RPMI7951 (cell line): ENCODE measurements at places on chromosomes 13 and 19.

GRCh38 chr13:110347535-110348308 is 40.6 kb downstream of the COL4A2 start:
- DNase-seq = peak; percentile 86

DNA sequence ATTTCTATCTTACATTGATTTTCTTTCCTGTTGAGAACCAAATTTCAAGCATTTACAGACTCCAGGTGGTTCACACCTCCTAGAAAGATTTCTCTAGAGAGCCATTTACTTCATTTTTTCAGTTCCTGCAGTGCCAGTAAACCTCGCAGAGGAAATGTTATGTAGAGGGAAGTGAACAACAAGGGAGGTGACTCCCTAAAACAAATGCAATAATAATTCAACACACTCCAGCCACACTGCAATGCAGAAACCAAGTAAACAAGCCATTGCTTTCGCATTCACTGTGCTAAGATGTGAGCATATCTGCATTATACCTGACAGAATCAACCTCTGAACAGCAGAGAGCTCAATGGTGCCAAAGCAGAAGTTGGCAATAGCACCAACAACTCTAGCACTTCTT is 215.1 kb downstream of the RBM26 start:
- no peak for DNase-seq

DNA sequence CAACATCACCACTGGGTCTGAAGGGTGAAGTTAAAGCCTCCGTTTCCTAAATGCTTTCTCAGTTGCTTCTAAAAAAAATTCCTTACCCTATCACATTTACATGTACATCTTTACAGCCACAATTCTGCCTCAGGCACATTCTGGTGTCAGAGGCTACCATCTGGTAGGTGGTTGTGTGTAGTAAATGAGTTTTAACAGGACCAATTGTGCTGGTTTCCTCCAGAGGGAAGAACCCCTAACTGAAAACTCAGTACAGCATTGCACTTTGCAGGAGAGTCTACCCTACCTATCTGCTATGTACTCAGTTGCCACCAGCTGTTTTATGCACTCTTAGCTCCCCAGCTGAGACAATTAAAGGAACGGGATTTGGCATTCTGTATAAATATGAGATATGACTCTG is 1576.5 kb downstream of the PCDH9 start:
- DNase-seq = peak; percentile 8

DNA sequence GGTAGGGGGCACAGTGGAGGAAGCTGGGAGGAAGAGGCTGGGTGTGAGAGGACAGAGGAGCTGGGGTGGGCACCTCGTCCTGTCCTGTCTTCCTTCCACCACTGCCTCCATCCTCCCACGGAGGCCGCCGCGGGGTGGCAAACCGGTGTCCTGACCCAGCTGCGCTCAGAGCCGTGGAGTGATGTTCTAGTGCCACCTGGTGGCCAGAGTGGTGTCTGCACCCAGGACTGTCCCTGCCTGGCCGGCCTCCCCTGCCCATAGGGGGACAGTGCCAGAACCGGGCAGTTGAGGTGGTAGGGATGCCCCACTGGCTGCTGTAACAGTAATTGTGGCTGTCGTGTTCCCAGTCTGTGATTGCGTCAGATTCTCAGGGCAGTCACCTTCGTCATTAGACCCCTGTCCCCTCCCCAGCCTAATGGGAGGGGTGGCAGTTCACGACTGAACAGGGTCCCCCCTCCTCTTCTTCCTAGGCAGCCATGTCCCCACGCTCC is 11.1 kb upstream of the ARRDC2 start:
- DNase-seq = peak; percentile 68

DNA sequence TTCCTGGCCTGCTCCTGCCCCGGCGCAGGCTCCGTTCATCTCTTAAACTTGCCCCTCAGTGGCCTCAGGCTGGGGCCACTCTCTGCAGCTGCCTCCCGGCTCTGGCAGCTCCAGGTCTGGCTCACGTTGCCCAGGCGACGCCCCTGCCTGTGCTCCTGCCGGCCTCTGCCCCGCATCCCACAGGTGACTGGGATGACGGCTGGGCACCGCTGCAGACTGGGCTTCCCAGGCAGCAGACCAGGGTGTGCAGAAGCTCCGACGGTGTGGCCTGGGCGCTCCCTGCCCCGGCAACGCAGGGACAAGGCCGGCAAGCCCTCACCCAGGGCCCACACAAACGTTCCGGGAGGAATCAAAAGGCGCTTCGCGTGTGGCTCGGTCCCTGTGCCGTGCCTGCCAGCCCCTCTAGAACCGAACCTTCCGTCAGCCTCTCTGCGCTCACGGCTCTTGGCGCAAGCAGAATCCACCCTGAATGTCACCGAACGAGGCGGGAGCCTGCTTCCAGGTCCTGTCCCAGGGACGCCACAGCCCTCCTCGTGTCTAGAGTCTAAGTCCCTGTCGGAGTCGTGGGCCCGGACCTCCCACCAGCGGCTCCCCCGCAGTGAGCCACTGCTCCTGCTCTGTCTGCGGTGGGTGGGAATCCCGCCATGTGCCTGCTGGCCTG is 64.8 kb downstream of the MLLT1 start:
- no peak for DNase-seq

GRCh38 chr13:33725340-33725739 is 92.6 kb upstream of the RFC3 start:
- no peak for DNase-seq

- no peak for DNase-seq
These were observed 12.2 kb downstream of the TJP3 start for GRCh38 chr19:3720349-3720917.

- DNase-seq = no peak
These were observed 55.4 kb downstream of the KDM4B start for GRCh38 chr19:5024282-5024681.

DNA sequence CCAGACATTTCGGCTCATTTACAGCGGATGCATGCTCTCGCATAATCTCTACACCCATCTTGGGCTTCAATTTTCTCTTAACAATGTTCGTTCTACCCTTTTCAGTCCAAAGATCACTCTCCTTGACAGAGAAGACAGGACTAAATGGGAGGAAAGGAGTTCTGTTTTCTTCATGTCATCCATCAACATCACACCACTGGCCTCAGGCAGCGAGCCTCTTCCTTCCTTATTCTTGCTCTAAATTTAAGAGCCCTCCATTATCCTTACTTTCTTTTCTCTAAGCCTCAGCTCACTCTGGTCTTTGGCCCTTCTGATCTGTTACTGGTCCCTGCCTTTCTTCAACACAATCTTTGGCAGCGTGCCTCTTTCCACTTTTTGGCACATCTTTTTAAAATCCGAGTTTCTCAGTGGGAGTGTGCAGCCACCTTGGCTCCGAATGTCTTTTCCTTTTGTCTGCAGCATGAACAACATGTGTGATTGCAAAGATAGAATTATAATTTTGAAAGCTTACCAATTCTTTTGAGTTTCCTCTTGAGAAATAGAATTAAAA is 98.7 kb downstream of the FAM216B start:
- DNase-seq = no peak

DNA sequence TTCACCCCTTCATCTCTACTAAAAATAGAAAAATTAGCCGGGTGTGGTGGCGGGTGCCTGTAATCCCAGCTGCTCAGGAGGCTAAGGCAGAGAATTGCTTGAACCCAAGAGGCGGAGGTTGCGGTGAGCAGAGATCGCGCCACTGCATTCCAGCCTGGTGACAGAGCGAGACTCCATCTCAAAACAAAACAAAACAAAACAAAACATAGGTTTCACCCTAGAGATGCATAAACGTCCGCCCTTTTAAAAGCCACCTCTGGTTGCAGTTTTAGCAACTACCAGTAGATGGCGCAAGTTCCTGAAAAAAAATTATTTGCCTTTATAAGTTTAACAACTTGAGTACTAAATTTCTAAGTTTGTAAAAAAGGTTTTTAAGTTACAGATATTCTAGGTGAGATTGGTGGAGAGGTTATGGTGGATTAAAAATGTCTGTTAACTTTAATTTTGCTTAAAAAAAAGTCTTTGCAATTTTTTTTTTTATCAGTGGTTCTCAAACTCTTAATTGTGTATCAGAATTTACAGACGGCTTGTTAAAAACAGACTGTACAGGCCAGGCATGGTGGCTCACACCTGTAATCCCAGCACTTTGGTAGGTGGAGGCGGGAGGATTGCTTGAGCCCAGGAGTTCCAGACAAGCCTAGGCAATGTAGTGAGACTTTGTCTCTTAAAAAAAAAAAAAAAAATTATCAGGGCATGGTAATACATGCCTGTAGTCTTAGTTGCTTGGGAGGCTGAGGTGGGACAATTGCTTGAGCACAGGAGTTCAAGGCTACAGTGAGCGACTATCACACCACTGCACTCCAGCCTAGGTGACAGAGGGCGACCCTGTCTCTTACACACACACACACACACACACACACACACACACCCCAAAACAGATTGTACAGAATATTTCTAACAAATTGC is 42.1 kb downstream of the NAA16 start:
- peak; percentile 46 for DNase-seq

- no peak for DNase-seq
These were observed 37.2 kb downstream of the TGDS start for GRCh38 chr13:94558716-94559115.

DNA sequence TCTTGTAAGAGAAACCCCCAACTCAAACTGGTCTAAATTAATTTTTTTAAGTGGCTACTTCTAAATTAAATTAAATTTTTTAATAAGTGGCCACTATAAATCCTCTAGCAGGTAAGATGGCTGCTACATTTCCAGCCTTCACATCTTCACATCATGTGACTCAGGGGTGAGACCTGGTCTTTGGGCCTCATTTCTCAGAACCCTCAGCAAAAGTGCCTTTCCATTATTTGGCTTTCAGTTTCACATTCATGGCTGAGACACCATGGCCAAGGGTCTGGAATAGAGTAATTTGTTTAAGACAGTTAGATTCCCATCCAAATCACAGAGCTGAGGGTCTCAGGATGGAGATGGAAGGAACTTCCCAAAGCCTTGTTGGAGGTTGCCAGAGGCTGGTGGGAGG is 47.5 kb downstream of the DCT start:
- DNase-seq = no peak

DNA sequence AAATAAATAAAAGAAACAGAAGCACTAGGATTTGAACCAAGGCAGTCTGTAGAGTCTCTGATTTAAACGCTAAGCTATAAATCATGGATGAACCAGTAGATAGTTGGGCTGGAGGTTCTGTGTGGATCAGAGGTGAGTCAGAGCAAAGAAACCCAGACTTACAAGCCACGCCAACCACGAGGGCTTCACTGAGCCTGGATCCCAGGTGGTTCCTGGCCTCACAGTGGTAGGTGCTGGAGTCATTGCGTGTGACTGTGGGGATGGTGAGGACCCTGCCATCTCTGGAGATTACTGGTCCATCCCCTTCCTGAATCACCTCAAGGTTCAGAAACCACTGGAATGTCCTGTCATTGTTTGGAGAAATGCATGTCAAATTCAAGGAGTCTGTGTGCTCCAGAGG is 19.3 kb upstream of the CEACAM20 start:
- peak; percentile 75 for DNase-seq

DNA sequence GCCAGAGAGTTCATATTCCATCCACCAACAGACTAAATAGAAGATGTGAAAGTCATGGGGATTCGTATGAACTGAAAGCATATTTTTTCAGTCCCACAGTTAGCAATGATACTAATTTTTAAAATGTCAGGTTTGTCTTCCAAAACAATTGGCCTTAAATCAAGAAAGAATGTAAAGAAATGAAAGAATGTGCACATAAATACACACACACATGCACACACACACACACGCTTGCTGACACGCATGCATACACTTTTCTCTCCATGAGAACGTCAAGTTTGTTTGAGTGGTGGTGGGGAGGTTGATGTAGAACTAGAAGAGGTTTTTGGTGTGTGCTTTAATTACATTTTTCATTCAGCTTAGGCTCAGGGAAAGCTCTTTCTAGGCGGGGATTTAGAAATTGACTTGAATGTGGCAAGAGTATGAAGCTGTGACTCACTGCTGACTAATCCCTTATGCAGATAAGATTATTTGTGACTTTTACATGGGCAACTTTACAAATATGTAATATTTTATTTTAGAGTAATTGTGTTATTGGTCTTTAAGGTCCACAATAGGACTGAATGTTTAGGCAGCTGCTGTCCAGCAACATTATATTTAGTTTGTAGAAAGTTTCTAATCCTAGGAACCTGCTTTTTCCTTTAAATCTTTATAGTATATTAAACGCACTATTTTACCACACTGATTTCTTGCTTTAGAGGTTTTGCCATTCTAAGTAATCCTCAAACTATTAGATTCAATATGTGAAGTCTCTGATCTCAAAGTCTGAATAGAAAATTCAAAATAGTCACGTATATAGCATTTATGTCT is 18.8 kb downstream of the FLT1 start:
- peak; percentile 70 for DNase-seq

- no peak for DNase-seq
These were observed 12.7 kb downstream of the LAIR1 start for GRCh38 chr19:54352041-54352440.

GRCh38 chr13:37535501-37535900 is 63.1 kb downstream of the POSTN start:
- DNase-seq = no peak

DNA sequence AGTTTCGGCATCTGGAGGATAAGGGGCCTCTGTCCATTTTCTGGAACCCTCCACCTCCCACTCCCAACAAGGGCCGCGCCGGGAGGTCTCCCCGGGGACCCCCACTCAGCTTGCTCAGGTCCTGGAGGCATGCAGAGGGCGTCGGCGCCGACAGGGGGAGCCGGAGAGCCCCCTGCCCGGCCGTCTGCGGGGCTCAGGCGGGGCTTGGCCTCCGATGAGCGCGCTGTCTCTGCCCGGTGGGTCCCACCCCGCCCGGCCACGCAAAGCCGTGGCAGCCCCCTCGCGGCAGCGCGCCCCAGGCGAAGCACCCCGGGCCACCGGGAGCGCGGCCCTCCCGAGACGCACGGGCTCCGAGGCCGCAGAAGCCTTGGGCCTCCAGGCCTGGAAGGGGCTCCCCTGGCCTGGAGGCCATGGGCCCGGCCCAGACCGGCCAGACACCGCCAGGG is 149.7 kb upstream of the ZNF536 start:
- no peak for DNase-seq

DNA sequence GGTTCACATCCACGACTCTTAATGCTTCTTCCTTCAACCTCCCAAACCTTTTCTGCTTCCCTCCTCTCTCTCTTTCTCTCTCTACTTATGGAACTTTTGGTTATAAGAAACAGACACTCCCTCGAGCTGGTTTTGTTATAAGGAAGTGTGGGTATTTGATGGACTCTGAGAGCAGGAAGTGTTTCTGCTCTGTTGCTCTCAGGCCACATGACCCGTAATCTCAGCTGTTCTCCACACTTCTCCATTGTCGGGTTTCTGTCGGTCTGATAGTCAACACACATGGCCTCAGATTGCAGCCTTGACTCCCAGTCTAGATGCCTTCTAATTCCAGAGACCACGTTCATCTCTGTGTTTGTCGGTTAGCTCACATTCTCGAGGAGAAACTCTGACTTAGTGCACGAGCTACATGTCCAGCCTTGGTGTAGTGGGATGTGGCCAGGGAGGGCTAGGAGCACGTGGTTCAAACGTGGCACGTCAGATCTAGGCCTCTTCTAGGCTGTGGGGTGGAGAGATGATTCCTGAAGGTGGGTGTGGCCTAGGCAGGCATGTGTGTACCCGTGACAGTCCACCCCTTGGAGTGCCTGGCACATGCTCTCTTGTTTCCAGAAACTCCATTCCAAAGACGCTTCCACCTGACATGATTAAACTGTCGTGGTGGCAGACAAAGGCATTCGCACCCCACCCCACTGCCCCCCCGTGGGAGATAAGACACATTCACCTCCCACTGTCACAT is 26.3 kb downstream of the CNFN start:
- no peak for DNase-seq
